ENCODE measurements at places on chromosomes 7 and 10.

DNA sequence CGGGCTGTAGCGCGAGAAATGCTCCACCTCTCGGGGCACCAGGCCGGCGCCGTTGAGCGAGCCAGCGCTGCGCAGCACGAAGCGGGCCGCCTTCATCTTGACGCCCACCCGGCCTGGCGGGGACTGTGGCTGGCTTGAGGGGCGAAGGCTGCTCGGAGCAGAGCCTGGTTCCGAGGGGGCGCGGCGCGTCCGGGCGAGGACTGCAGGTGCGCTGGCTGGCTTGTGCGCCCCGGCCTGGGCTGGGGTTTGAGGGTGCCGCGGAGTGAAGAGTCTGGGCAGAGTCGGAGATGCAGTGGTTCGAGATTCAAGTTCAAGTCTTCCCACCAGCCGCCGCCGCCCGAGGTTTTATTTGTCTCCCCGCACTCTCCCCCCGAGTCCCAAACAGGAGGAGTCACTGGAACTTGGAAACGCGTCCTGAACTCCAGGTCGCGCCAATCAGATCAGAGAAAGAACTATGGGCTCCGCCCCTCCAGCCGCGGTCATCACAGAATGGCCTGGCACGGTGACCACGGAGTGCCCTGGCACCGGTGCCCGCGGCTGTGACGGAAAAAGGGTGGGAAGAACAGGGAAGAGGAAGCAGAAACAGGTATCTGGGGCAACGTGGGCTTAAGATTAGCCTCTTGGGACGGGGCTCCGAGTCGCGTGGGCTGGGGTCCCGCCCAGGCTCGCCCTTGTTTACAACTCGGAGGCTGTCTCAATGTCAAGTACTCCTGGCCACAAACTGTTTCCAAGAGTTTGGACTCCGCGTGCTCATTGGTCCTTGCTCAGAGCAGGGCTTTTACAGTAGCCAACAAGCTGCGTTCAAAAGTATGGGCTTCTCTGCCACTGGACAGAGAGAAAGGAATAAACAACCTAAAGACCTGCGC lies at the start of gene PDK4:
PDK4 (minus strand) TSS at position 319 of the 866 bp plus-strand sequence; CDS start at position 96, 223 bp downstream.
- DNase-seq = peak; percentile 70

DNA sequence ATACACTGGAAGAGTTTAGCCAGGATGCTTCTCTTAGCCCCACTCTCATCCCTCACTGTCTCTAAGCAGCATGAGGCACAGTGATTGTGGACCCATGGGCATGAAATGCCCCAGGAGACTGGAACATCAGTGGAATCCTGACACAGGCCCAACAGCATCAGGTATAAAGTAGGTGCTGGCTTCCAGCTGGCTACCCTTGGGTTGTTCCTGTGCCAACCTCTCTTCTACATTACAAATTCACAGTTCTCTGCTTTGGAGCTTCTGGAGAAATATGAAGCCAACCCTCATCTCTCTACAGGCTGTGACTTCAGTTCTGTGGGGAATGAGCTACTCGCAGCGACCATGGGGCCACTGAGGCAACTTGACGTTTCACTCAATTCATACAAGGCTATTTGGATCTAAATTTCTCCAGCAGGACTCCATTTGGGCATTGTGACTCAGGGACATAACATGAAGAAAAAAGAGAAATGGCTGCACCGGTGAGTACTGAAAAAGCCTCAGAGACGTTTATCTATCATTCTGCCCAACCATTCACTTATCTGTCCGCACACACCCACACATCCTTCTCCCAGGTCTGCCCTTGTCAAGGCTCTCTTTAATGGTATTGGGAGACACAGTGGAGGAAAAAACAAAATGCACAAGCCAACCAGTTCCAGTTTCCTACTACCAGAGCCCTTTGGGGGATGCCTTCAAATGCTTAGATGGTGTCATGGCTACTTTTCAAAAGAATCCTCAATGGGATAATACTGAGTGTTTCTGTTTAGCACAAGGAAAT lies 35.4 kb upstream of the TM9SF3 start:
- DNase-seq = no peak

- no peak for DNase-seq
These were observed 19.5 kb downstream of the TCF7L2 start for GRCh38 chr10:112969542-112969941.

DNA sequence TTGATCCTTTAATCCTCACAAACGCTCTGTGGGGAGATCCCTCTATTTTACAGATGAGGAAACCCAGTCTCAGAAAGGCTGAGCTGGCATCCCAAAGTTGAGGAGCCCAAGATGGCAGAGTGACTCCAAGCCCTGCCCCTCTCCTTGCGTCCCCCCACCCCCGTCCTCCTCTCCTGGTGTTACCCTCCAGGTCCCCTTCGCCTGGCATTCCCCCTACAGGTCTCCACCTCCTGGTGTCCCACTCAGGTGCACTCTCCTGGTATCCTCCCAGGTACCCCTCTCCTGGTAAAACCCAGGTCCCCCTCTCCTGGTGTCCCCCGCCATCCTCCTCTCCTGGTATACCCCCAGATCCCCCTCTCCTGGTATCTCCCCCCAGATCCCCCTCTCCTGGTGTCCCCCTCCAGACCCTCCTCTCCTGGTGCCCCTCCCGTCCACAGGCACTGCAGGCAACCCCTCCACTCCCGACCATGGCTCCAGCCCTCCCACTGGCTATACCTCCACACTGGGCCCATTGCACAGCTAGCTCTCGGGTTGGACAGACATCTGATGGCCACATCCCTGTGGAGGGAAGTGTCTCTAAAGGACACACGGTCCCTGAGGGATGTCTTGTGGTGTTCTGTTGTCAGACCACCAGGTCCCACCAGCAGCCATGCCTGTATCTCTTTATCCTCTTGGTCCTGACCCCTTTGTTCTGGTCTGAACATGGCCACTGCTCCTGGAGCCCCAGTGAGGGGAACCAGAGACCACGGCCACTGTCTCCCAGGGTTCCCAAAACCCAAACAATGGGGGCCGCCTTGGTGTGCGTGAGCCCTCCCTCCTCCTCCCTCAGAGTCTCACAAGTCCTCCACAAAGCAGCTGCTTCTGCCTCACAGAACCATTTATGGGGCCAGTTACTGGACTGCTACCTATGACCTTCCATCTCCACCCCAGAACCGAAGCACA lies 37.2 kb downstream of the CALML3 start:
- no peak for DNase-seq

DNA sequence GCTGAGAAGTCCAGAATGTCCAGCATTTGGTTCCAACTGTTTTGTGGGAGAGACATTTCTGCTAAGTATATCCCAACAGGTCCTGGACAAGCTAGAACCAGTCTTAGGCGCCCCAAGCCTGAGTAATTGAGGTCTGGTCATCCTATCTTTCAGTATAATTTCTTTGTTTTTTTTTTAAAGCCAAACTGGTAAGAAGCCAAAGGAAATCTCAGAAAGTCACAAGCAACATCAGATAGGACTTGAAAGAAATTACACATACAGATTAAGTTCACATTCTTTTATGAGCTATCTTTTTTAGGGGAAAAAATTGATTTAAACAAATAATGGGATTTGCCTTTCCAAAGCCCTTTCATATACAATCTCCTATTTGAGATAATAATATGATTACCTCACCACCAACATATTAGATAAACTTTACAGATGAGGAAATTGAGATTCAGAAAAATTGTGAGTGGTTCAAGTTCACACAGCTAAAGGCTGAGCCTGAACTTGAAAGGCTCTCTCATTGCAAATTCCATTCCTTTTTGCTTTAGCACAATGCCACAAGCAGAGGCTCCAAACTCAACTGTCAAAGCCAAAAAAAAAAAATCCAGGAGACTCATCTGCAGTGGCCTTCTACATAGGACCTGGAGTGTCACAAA lies 15.0 kb downstream of the PDLIM1 start:
- DNase-seq = no peak

DNA sequence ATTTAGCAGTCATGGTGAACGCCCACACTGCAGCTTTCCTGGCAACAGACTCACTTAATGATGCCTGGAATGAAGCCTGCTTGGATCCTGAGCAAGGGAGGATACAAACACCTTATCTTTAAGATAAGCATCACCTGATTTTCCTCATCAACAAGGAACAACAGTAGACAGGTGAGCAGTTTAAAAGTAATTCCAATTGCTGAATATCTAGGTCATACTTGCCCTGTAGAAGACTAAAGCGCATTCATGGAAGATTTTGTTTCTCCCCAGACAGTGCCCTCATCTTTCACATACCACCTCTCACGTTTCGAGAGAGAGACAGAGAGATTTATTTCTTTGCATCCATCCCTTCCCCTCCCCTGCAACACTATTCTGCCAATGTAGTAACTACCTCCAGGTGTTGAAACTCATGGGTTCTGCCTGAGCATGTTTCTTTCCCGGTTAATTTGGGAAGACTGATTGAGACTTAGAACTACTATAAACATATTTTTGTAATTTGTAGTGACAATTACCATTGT lies 660.7 kb downstream of the PARD3 start:
- DNase-seq = no peak

DNA sequence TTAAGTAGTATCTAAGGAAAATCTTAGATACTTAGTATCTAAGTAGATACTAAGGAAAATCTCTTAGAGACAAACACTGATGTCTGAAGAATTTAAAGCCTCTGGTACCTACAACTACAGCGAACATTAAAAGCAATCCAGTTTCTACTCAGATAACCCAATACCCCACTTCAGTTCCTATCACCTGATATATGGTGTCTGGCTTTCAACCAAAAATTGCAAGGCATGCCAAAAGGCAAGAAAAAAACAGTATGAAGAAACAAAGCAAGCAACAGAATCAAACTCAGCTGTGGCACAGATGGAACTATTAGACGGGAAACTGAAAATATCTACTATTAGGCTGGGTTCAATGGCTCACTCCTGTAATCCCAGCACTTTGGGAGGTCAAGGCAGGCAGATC lies 31.1 kb downstream of the ARHGAP12 start:
- no peak for DNase-seq
